ENCODE measurements at places on chromosomes 11 and 22.

DNA sequence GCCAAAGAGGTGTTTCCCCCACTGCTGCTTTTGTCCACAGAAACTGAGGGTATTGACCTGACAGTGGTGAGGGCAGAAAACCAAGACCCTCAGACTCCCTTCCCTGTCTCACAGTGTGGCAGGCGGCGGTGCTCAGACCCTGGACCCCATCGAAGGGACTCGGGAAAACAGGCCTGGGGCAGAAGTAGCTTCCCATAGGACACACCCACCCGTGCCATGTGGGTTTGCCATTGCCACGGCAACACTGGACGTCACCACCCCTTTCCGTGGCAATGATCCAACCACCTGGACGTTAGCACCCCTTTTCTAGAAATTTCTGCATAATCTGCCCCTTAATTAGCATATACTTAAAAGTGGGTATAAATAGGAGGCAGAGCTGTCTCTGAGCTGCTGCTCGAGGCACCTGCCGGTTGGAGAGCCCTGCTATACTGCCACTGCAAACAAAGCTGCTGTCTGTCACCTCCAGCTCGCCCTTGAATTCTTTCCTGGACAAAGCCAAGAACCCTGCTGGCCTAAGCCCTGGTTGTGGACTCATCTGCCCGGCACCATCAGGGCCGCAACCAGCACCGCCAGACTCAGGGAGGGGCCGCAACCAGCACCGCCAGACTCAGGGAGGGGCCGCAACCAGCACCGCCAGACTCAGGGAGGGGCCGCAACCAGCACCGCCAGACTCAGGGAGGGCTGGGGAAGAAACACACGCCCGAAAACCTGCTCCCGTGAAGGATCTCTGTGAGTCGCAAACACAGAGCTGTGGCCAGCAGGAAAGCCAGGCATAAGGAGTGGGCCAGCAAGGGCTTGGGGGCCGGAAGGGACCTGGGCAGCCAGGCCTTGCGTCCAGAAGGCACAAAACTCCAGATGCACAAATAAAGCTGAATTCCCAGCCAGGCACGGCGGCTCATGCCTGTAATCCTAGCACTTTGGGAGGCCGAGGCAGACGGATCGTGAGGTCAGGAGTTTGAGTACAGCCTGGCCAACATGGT, 10.4 kb downstream of the MLC1 start:
- no peak for DNase-seq

GRCh38 chr11:58254936-58255335, 13.1 kb downstream of the OR10W1 start:
- no peak for DNase-seq

DNA sequence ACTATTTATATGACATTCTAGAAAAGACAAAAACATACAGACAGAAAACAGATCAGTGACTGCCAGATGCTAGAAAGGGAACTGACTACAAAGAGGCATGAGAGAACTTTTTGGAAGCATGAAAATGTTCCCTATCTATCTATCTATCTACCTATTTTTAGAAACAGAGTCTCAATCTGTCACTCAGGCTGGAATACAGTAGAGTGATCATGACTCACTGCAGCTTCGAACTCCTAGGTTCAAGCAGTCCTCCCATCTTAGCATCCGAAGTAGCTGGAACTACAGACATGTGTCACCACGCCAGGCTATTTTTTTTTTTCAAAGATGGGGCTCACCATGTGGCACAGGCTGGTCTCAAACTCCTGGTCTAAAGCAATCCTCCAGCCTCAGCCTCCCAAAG, 6.9 kb downstream of the SBF2 start:
- DNase-seq: no peak

- DNase-seq: no peak
Measured at GRCh38 chr22:25213221-25213620, 6.2 kb upstream of the CRYBB2 start.
